ENCODE measurements at places on chromosomes 16 and 17.

DNA sequence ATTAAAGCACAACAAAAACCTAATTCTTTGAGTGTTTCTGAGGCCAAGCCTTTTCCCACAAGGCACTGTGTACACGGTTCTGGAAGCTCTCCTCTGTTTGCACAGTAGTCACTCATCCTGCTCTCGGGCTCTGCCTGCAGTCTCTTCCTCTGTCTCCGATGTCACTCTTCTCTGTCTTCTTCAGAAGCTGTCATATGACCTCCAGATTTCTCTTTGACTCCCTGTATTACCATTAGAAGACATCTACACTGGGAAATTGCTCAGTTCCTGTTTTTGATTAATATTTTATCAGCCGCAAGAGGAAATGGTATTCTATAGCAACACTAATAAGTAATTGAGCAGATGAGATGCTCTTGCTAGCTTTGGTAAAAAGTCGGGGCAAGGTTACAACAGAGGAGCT is 422.9 kb downstream of the WWOX start:
- DNase-seq = no peak

DNA sequence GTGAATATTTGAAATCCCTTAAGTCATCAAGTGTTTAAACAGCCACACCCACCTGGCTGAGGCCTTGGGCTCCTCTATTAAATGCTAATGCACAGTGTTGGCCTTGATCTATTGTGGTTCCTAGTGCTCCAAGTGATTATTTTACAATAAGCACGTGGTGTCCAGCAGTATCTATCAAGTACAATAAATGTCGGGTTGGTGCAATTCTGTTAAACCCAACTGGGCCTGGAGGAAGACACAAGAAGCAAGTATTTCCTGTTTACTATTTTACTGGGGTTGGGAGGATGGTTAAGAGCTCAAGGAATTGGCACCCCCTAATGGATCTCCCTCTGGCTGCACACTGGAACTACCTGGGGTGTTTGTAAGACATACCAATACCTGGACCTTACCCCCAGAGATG is 72.1 kb upstream of the HNF1B start:
- DNase-seq = no peak

DNA sequence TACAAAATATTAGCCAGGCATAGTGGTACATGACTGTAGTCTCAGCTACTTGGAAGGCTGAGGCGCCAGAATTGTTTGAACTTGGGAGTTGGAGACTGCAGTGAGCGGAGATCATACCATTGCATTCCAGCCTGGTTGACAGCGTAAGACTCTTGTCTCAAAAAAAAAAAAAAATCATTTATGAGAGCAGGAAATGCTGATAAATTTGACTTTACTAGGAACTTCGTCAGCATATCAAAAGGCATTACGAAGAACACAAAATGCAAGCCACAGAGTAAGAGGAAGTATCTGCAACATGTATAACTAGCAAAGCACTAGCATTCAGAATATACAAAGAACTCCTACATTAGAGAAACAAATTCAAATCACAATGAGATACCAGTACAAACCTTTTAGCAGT is 279.3 kb downstream of the ZFHX3 start:
- DNase-seq = no peak

DNA sequence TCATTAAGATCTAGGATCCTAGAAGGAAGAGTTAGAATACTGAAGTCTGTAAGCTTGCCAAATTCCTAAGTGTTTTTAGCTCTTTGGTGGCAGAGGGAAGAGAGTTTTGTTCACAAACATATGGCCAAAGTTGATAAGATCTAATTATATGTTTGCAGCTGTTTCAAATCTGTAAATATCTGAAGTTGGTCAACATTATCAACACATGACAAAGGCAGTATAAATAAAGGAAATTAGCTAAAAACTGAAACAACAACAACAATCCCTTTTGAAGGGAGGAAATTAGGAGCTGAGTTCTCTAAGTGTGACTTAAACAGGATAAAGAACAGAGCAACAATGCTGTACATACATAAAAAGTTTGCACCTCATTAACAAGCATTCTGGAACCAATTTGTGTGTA is 208.7 kb downstream of the KCNJ2 start:
- DNase-seq = no peak

- no peak for DNase-seq
These were observed 113.4 kb upstream of the KCNJ16 start for GRCh38 chr17:69961501-69962145.
